Endodermal cell (in vitro differentiated cells): ENCODE measurements at places on chromosomes 1 and 21. TPM values are rescaled to one million over a fixed set of nuclear protein-coding genes. Genes with fewer than 3 reads are reported as not detected.

DNA sequence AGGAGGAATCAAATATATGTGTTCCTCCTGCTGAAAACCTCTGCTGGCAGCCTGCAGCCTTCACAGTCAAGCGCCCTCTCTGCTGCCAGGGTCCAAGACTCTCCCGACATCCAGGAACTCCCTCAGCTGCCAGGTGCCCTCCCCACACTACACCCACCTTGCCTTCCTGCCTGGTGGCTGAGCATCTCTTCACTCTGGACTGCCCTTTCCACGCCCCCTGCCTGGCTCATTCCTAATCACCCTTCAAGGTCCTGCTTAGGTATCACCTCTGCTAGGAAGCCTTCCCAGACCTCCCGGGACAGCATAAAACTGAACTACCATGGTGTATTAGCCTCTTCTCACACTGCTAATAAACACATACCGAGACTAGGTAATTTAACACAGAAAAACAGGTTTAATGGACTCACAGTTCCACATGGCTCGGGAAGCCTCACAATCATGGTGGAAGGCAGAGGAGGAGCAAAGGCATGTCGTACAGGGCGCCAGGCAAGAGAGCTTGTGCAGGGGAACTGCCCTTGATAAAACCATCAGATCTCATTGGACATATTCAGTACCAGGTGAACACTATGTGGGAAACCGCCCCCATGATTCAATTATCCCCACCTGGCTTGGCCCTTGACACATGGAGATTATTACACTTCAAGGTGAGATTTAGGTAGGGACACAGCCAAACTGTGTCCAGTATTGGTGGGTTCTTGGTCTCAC lies 15.3 kb downstream of the LDLRAD1 start:
- DNase-seq = no peak

- DNase-seq = no peak
These were observed 67.8 kb downstream of the NTMT2 start for GRCh38 chr1:170213596-170213995.

GRCh38 chr1:119885903-119886783 lies 10.2 kb downstream of the ADAM30 start:
- peak; percentile 89 for DNase-seq

DNA sequence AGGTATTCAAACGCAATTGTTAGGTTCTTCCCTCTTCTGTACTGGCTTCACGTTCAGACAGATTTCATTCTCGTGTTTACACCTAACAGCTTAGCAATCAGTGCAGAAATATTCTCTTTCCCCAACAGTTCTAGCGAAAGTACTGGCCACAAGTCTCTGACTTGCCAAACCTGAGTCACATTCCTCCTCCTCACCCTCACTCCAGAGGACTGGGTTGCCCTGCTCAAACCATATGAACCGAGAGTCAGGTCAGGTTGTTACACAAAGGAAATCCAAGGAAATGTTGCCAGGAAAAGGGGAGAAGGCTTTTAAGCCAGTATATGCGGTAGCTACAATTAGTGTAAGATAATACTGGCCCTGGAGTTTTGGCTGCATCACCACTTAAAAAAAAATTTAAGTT lies 282.5 kb downstream of the RGS7 start:
- DNase-seq = no peak

Gene HP1BP3
- 186 and 223 TPM in 2 replicates for total RNA-seq

Gene TMPRSS15
- total RNA-seq = 0.08 to 0.24 TPM in 2 of 3 replicates, not detected in the other

DNA sequence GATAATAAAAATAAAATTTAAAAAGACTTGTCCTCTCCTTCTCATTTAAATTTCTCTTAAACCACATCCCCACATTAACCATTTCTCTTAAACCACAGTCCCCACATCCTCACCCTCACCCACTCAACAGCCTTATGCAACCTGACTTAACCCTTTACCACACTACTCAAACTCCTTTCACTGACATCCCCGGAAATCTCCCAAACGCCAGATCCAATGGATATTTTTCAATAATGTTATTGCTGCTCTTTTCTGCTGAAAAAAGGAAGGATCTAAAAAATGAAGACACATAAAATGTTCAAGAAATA lies 54.2 kb upstream of the EEIG2 start:
- no peak for DNase-seq
